ENCODE measurements at places on chromosomes 1 and 21. TPM values are rescaled to one million over a fixed set of nuclear protein-coding genes. Genes with fewer than 3 reads are reported as not detected.

GRCh38 chr1:18008081-18008480 is 99.5 kb upstream of the IGSF21 start:
- DNase-seq, result no peak

DNA sequence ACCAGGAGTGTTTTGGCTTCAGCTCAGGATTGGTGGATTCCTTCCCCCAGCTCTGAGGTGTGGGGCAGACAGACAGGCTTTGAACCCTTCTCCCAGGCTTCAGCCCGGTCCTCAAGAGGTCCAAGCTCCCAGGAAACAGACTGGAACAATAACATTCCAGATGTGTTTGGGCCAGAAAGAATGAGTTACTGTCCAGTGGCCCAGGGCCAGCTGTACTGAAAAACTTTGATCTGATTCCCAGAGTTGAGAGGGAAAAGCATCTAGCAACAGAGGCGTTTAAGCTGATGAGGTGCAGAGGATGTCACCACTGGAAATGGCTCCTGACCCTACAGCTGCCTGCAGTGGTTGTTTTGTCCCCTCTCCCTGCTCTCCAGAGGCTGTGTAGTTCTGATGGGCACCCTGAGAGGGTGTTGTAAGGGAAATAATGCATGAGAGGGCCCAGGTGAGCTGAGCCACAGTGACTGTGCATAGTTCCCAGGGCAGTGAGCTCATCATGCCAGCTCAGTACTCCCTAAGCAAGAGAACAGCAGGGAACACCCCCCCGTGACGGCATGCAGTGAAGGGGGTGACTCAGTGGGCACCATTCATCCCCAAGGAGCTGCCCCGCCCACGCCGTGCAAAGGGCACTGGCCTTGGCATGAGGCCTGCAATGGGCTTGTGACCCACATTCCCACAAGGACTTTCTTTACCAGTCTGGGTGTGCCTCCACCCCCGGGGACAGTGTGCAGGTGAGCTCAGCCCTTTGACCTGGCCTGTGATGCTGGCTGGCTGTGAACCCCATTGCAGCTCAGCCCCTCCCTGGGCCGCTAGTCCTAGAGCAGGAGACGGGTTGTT is 13.8 kb upstream of the SFN start:
- DNase-seq, result no peak

GRCh38 chr1:239662950-239663349 is 276.6 kb downstream of the CHRM3 start:
- DNase-seq, result no peak

DNA sequence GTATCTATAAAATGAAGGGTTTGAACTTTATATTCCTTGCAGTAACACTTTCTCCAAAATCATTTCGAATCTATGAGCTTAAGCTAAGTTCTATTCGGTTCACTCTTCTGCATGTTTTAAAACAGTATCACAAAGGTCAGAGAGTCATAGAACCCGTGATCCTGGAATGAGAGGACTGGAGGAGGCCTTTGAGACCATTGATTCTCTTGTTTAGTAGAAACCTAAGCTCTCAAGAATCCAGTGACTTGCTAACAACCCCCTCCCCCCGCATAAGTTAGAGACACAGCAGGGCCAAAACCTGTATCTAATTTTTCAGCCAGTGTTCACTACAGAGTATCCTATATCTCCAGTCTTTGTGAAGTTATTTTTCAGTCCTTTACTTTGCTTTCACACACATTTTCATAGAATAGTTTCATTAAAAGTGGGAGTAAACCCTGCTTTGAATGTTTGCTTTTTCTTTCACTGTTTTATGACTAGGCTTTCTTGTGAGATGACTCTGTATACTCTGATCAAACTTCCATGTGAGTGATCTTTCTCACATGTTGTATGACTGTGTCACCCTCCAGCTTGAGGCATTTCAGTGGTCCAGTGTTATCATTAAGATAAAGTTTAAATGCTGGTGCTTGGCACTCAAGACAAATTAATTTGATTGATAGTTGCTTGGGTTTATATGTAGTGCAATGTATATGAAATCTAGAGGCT is 275.4 kb upstream of the SGIP1 start:
- DNase-seq, result no peak

- DNase-seq, result no peak
Observed at GRCh38 chr1:118100686-118101514, 84.1 kb downstream of the SPAG17 start.

GRCh38 chr1:201444792-201445191 is 23.3 kb upstream of the TNNI1 start:
- no peak for DNase-seq

- DNase-seq, result no peak
Observed at GRCh38 chr1:33182896-33183295, 1.1 kb upstream of the TRIM62 start.

DNA sequence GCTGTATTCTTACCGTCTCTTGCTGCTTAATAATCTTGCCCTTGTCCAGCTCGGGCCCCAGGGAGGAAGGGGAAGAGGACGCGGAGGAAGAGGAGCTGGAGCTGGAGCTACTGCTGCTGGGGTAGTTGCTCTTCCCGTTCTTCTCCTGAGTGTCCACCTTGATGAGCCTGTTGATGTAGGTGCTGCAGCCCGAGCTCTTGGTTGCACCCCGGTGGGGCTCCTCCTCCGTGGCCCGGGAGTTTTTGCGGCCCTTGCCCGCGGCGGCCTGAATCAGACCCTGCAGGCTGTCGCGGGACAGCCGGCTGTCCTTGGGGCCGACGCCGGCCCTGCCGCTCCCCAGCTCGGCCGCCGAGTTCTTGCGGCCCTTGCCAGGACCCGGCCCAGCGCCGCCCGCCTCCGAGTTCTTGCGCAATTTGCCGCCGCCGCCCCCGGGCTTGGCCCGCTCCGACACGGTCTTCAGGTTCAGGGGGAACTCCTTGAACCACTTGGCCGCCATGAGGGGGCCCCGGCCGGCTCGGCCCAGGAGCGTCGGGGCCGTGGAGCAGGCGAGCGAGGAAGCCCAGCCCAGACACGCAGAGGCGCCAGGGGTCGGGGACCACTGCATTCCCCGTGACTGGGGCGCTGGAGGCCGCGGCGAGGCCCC is 475 bp upstream of the TDRD10 start:
- DNase-seq, result peak; percentile 20

DNA sequence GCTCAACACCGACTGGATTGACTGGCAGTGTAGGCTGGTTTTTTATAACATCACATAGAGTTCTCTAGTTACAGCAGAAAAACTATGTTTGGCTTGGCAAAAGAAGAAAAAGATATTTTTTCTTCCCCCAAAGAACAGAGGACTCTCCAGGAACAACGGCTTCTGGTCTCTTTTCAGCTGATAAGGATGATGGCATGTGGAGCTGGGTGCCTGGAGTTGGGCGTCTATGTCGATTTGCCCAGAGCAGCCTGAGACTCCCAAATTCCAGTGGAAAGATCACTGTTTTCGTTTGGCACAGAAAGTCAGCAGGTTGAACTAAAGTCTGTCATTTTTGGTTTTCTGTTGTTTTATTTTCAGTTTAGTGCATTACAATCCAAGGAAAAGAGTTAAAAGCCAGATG is 91.1 kb downstream of the SMYD2 start:
- DNase-seq, result no peak

DNA sequence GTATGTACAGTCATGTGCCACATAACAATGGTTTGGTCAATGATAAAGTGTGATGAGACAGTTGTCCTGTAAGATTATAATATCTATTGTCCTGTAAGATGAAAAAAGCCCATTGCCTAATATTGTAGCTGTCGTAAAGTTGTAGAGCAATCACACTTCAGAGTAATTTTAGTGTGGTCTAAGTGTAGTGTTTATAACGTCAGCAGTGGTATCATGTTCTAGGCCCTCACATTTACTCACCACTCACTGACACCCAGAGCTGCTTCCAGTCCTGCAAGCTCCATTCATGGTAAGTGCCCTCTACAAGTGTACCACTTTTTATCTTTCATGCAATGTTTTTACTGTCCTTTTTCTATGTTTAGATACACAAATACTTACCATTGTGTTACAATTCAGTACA is 259.9 kb upstream of the RAB4A start:
- DNase-seq, result no peak

DNA sequence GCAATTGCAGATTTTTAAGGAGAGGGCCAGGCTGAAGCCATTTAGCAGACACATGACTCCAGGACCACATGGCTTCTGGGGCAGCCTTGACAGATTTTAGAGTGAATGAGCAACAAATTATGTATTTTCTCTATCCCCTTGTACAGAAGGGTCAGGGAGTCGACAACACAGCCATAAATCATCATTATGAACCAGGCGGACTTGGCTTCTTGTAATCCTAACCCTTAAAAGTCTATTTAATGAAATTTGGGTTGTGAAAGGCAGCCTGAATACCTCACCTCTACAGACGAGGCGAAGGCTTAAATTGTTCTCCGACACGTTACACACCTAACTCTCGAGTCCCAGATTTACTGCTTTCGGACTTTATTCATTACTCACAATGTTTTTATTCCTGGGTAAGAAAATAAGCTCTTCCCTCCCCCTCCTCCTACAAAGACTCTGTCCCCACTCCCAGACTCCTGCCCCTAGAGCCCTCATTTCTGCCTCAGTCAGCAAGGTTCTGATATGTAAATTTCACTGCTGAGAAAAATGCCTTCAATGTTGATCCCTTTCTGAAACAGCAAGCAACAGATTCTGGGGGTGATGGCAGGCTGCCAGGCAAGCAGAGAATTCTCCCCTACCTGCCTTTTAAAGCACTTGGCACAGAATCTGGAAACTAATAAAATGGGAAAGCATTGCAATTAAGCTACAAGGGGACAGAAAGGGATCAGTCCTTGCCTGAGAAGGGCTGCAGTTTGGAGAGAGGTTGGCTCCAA is 51.6 kb downstream of the PLPP3 start:
- no peak for DNase-seq

GRCh38 chr1:236204039-236204438 is 61.7 kb downstream of the GPR137B start:
- no peak for DNase-seq

- no peak for DNase-seq
Observed at GRCh38 chr1:83043244-83043643, 955.7 kb downstream of the TTLL7 start.

GRCh38 chr1:160653620-160654016 is 6.8 kb upstream of the SLAMF1 start:
- no peak for DNase-seq

DNA sequence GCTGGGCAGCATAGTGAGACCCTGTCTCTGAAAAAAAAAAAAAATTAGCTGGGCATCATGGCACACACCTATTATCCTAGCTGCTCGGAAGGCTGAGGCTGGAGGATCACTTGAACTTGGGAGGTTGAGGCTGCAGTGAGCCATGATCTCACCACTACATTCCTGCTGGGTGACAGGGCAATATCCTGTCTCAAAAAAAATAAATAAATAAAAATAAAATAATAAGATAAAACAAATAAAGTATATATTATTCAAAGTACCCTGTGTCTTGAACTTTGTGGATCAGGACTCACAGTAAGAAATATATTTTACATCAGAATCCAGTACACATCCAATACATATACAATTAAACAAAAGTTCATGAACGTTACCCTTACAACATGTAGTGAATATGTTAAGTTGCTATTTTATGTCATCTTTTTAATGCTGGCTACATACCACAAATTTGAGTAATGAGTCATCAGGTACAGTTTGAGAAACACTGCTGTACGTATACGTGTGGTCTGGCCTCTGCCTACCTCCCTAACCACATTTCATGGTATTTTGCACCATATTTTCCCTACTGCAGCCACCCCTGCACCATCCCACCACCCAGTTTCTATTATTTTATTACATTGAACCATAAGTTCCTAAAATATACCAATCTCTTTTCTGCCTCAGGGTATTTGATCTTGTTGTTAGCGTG is 4.4 kb downstream of the NME7 start:
- no peak for DNase-seq

DNA sequence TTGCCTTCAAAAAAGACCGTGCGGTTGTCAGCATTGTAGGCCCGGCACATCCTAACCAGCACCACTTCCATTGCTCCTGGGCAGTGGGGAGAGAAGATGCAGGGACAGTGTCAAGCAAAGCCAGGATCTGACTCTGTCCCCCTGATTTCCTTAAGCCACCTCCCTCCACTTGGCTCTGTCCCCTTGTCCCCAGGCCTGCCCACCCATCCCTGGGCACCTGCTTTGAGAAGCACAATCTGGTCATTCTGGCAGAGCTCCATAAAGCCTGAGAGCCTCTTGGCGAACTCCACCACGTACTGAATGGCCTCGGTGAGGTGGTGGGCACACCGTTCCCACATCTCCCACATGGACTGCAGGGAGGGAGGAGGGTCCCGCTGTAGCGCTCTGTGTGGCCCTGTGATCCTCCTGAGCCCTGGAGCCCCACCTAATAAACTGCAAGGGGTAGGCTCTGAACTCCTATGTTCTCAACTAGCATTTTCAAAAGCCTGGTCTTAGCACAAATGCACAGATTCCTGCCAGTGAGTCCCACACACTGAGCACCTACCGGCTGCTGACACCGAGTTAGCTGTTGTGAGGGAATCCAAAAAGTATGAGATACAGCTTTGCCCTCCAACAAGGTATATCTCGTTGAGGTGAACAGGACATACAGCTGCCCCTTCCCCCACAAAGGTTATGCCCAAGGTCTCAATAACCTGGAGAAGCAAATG is 8.2 kb upstream of the LINGO4 start:
- DNase-seq, result no peak

DNA sequence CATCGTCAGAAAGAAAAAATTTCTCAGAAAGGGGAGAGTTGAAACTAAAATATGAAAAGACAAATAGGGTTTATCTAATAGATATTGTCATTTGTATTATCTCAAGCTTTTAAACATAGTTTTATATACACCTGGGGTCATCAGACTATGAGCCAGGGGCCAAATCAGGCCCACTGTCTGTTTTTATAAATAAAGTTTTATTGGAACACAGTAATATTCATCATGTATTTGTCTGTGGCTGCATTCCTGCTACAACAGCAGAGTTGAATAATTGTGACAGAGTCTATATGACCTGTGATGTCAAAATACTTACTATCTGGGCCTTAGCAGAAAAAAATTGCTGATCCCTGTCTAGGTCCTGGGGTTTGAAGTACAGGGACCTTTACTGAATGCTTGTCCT is 120.5 kb upstream of the RUNX1 start:
- DNase-seq, result no peak

- no peak for DNase-seq
Observed at GRCh38 chr1:37947364-37947763, 511 bp upstream of the INPP5B start.

The KRTAP19-1 gene
- not detected for polyA plus RNA-seq

The SPRR2G gene
- polyA plus RNA-seq, result not detected

The CGN gene
- polyA plus RNA-seq, result not detected

The PALMD gene
- not detected for polyA plus RNA-seq

The CD84 gene
- polyA plus RNA-seq, result 14.5 TPM

The IL19 gene
- polyA plus RNA-seq, result not detected

The CELA2A gene
- not detected for polyA plus RNA-seq

The GJA9 gene
- not detected for polyA plus RNA-seq

The MAP3K21 gene
- polyA plus RNA-seq, result 0.59 TPM

Data from CD14-positive monocyte (primary cell).